ENCODE measurements at places on chromosomes 3 and 15. TPM values are rescaled to one million over a fixed set of nuclear protein-coding genes. Genes with fewer than 3 reads are reported as not detected.

Gene CX3CR1
- 3.1 TPM for total RNA-seq

Gene TMEM108
- total RNA-seq = 16.9 TPM

Gene MUSTN1
- not detected for total RNA-seq

Gene RGMA
- total RNA-seq = 2.5 TPM

Gene BSN
- 1.1 TPM for total RNA-seq

Gene MYO5A
- 14.5 TPM for total RNA-seq

- DNase-seq = no peak
These were observed 74.8 kb upstream of the CACNA2D3 start for GRCh38 chr3:54047568-54047967.

- DNase-seq = no peak
These were observed 194.5 kb downstream of the OPA1 start for GRCh38 chr3:193787496-193787870.

DNA sequence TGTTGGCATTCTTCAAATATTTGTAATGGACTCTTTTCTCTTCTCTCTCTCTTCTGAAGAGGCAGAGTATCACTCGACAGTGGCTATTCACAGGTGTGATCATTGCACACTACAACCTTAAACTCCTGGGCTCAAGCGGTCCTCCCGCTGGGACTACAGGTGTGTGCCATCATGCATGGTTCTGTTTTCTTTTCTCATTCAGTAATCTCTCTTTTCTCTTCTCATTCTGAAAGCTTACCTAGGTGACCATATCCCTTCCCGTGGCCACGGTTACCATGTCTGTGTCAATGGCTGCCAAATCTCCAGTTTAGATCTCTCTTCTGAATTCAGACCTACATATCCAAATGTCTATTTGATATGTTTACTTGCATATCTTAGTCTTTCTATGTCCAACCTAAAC, 96.3 kb downstream of the SOX2 start:
- no peak for DNase-seq

GRCh38 chr15:63190769-63191649, 1.6 kb downstream of the RAB8B start:
- no peak for DNase-seq

DNA sequence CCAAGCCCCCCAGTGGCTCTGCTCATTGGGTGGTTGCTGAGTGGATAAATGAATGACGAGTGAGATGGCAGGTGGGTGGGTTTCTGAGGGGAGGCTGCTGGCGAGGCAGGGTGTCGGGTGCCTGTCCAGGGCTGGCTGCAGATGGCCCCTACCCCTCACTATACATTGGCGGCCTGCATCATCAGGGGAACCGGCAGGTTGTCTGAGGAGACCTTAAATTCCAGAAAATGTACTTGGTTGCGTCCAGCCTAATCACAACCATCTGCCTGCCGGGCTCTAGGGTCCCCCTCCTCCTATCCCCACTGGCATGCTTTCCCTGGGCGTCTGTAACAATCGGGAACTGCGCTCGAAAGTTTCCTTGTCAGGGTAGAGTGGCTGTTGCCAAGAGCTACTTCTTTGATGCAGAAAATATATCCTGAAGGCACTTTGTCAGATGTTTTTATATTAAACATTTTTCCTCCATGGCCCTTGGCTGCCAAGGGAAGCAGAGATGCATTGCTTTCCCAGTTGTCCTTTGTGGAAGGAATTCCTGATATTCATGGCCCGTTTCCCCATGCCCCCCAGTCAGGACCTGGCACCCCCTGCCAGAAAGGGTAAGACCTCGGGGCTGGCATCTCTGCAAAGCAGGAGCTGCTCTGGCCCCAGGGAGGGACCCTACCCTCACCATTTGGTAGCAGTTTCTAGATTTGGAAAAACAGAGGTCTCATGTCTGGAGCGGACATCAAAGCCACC, 22.9 kb downstream of the SMAD6 start:
- no peak for DNase-seq

- DNase-seq = no peak
These were observed 211.7 kb upstream of the WNT5A start for GRCh38 chr3:55698831-55699230.

- DNase-seq = no peak
These were observed 149.5 kb downstream of the DNAJB8 start for GRCh38 chr3:128317101-128317697.

DNA sequence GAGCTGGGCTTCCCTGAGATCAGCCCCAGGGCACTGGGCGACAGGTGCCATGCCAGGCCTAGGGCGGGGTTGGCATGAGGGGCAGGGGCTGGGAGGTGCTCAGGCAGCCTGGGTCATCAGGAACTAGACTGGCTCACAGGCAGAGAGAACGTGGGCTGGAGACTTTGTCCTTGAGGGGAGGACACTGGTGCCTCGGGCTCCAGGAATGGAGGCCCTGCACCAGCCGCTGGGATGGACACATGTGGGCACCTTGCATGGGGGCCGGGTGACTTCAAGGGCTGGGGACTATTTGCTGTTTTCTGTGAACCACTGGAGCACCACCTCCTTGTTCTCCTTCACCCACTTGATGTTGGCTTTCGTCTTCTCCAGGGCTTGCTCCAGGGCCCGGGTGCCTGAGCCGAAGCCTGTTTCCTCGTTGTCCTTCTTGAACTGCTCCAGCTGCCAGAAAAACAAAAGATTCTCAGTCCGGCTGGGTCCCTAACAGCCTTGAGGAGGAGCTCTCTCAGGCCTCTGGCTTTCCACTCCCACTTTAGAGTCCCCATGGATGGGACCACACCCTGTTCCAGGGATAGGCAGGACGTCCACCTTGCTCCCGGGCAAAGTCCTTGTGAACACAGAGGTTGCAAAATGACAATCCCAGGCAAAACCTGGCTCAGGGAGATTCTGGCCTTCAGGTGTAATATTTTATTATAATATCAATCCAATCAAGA, 9.1 kb downstream of the MESP2 start:
- no peak for DNase-seq

GRCh38 chr3:104933972-104934371, 432.7 kb upstream of the ALCAM start:
- DNase-seq = no peak

DNA sequence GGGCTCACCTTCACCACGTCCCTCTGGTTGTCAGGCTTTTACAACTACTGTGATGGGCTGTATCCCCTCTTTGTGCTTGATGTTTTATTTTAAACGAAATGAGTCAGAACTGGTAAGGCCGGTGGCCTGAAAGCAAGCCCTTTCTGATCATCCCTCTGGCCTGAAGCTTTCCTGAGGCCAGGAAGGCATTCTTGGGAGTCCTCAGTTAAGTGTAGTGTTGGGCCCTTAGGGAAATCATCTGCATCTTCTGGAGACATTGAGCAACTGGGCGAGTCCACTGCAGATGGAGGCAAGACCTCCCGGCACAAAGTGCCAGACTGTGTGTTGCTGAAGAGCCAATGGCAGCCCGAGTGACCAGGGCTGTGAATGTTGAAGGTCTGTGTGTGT, 33.0 kb upstream of the AMOTL2 start:
- DNase-seq = no peak

DNA sequence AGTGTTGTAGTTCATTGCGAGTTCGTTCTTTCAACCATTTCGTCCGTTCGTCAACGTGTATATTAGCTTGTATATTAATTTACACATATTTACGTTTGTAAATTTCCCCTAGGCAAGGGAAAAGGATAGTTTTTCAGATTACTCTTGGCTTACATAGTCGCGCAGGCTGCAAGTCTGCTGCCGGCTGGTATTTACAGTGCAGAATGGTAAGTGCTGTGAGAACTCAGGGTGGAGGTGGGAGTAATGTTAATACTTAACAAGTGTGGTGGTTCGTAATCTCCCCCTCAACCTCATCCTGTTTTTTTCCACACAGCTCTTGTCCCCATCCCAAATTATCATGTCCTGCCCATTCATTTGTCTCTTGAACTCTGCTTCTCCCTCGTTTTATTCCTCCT, 766 bp downstream of the FAM98B start:
- no peak for DNase-seq

DNA sequence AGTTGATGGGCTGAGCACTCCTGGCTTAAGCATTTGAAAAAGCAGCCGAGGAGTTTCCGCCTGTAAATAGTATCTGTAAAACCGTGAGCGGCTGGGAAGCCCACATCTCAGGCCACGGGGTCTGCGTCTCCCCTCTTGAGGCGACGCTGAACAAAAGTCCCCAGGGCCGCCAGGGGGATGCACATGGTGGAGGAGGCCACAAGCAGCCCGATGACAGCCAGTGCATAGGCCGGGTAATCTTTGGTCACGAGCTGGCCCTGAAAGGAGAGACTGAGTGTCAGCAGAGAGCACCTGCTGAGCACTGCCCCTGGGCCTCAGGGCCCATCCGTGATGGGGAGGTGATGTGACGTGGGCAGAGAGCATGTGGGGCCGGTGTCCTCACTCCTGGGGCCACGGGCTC, 37.5 kb downstream of the SLC6A20 start:
- no peak for DNase-seq
